Stimulated activated CD8-positive, alpha-beta memory T cell treated with anti-CD3 and anti-CD28 coated beads, Interleukin-7, amount 100 ng/mL, for 4 hours (primary cell): ENCODE measurements at places on chromosomes 1 and 21.

GRCh38 chr1:48680411-48681035, 96.2 kb downstream of the BEND5 start:
- no peak for DNase-seq

GRCh38 chr1:71861022-71861421, 421.3 kb downstream of the NEGR1 start:
- no peak for DNase-seq

- no peak for DNase-seq
Measured at GRCh38 chr1:167107456-167107855, 13.6 kb downstream of the STYXL2 start.

GRCh38 chr1:63326473-63327380, 4.4 kb downstream of the FOXD3 start:
- no peak for DNase-seq

GRCh38 chr21:43716376-43717165, 2.4 kb upstream of the PDXK start:
- no peak for DNase-seq

DNA sequence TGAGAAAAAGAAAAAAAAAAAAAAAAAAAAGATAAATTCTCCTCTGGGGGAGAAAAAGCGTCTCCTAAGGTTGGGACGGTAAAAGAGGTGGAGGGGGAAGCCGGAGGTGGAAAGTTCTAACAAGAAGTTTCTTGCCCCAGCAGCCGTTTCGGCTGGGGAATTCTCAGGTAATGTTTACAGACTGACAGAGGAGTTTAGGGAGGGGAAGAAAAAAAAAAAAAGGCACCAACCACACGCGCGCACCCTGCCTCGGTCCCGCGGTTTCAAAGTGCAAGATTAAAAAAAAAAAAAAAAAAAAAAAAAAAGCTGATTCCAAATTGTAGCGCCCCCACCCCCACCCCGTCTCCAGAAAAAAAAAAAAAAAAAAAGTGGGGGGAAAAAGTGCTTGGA, 504 bp downstream of the DHRS3 start:
- no peak for DNase-seq

- no peak for DNase-seq
Measured at GRCh38 chr1:116365857-116366256, 7.2 kb upstream of the ATP1A1 start.

DNA sequence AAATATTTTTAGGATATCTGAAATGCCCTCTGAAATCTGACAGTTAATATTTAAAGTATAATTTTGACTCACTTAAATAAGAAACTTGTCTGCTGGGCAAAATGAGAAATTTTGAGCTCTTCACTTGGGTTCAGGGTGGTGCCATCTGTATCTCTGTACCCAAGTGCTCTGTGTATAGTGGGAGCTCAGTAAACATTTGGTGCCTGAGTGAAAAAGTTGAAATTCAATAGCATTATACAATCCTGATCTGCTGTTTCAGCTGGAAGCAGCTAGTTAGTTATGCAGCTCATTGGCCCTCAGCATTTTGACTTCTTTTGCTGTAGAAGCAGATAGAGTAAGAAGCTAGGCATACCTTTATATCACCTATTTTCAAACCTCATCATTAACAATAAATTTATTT, 73.3 kb downstream of the RPE65 start:
- no peak for DNase-seq
